ENCODE measurements at places on chromosomes 3 and 15.

DNA sequence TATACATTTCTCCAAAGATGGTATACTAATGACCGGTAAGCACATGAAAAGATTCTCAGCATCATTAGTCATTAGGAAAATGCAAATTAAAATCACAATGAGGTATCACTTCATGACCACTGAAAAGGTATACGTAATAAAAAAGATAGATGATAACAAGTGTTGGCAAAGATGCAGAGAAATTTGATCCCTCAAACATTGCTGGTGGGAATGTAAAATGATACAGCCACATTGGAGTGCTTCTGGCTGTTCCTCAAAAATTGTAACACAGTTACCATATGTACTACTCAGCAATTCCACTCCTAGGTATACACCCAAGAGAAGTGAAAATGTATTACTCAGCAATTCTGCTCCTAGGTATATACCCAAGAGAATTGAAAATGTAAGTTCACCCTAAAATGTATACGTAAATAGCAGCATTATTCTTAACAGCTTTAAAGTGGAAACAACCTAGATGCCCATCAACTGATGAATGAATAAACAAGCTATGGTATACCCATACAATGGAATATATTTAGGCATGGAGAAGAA is 25.0 kb upstream of the KY start:
- no peak for DNase-seq

- DNase-seq = no peak
Measured at GRCh38 chr15:29119847-29120246, 149.8 kb downstream of the NSMCE3 start.

DNA sequence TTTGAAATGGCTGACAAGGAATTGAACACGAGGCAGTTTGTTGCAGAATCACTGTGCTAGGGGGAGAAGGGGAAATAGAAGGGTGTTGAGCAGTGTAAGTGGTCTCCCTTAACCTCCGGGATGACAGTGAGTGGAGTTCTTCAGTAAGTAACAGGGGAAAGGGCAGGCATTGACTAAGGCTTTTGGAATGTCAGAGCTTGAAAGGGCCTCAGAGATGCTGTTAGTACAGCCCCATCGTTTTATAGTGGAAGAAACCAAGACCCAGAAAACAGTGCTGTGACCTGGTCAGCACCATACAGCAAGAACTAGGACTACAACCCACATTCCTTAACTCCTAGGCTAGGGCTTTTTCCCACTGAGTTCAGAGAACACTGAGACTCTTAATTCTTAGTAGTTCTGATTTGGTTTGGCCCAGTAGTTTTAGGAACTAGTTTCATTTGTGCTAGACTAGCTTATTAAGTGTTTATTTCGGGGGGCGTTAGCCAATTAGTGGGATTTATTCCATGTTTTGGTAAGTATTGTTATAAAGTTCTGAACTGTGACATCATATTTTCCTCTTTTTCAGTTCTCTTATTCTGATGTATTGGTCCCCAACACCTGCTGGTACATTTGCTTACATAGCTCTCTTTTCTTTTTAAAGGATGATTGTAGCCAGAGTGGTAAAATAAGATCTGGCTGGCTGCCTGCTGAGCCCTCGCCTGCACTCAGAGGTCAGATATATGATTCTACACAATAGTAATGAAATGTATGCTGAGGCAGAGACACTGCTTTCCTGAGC is 34.2 kb downstream of the RAB11A start:
- DNase-seq = no peak

GRCh38 chr3:29141918-29142275 is 139.0 kb upstream of the RBMS3 start:
- no peak for DNase-seq

GRCh38 chr3:148309390-148310035 is 388.2 kb upstream of the AGTR1 start:
- DNase-seq = peak; percentile 17

- no peak for DNase-seq
Measured at GRCh38 chr3:8734908-8735307, 1.3 kb downstream of the CAV3 start.

DNA sequence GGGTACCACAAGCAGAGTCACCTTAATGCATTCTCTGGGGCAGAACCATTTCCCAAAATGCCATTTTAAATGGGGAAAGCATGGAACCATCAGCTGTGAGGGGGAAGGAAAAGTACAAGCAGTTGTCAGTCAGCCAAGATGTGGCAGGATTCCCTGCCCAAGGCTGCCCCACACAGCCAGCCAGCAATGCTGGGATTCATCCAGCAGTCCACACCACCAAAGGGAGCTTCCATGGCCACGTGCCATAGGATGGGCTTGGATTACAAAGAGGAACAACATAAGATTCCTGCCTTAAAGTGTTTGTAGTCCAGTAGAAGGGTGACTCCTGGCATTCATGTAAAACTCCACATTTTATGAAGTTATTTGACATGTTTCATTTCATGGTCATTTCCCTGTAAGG is 233.3 kb downstream of the SHOX2 start:
- no peak for DNase-seq

- DNase-seq = no peak
Measured at GRCh38 chr3:88090681-88091080, 31.6 kb downstream of the ZNF654 start.

DNA sequence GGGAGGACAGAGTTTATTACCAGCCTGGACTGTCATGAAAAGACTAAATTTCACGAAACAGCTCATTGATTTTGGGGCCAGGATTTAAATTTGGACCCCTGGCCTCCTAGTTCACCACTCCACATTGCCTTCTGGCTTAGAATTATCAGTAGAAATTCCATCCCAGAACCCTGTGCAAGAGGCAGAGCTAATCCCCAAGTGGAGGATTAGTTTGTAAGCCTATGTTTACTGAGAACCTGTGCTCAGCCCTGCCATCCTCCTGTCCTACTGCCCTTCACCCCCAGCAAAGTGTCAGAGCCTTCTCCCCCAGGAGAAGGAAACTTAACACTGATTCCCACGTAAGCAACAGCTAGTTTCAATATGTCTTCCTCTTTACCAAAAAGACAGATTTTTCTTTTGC is 99.4 kb downstream of the SST start:
- DNase-seq = no peak

DNA sequence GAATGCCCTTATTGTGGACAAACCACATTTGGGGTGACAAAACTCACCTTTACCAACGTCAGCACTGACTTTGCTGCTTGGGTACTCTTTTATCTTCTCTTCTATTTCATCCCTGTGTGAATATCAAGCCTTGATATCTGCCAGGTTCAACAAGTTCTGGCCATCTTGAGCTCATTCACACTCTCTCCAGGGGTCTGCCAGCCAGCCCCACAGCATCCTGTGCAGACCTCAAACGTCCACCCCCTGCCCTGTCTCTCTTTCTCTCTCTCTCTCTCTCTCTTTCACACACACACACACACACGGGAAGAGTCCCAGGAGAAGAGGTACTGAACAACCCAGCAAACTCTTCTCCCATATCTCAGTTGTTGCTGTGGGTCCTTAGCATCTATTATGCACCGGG is 10.7 kb downstream of the ILDR1 start:
- DNase-seq = no peak

- no peak for DNase-seq
Measured at GRCh38 chr3:49248840-49249227, 28.2 kb downstream of the C3orf62 start.

DNA sequence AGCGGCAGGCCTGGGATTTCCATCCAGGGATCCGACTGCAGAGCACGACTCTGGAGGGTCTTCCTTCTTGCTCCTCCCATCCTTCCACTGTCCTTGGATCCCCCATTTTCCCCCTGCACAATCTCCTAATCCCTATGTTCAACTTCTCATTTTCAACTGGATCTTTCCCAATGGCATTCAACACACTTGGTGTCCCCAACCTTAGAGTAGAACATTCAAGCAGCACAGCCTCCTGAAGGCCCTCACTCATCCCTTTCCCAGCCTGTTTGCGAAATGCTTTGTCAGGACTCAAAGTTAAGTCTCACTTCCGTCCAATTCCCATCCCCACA is 32.3 kb downstream of the RPN1 start:
- peak; percentile 23 for DNase-seq
